GM13976 (cell line): ENCODE measurements at places on chromosomes 16 and 17.

DNA sequence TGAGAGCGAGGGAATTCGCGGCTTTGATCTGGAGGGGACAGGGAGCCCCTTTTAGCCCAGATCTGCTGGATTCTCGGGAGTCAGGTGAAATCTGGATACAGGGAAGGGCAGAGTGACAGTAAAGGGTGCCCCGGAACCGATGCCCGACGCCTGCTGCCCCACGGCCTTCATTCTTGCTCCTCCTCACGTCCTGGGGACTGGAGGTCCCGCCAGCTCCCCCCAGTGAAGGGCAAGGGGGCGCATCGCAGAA lies 596 bp downstream of the OR1F1 start:
- no peak for DNase-seq

GRCh38 chr16:50841081-50841886 lies 99.4 kb downstream of the CYLD start:
- DNase-seq, result peak; percentile 56

- DNase-seq, result no peak
Measured at GRCh38 chr17:74840989-74841666, 18.6 kb downstream of the GRIN2C start.

GRCh38 chr17:11138023-11138422 lies 103.0 kb upstream of the SHISA6 start:
- DNase-seq, result no peak

DNA sequence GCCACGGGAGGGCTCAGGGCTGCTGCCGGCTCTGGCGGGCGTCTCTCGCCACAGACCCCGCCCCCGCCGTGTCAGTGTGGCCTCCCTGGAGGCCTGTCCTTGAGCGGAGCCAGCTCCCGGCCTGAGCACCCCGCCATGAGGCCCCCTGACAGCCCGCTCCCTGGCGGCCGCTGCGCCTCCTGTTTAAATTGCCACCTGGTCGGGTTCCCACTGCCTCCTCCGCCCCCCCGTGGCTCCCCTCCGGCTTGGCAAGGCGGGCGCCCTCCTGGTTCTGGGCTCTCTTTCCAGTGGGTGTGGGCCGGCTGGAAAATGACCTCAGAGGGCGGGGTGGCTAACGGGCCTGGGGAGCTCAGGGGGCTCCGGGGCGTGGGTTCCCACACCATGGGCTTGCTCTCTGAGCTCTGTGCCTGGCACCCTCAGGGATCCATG lies 42.1 kb upstream of the SSTR5 start:
- no peak for DNase-seq

DNA sequence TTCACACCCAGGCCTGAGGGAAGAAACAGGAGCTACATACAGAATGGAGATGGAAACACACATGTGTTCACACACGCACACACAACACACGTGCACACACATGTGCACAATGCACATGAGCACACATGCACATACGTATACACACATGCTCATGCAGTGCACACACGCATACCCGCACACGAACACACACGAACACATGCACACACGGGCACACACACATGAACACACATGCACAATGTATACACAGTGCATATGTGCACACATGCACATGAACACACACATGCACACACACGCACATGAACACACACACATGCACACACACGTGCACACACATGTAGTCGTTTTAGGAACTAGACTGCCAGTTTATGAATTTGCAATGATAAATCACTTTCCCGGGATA lies 49.3 kb upstream of the CDR2 start:
- DNase-seq, result no peak

- DNase-seq, result no peak
Measured at GRCh38 chr16:87602001-87602775, at the start of gene JPH3. TSS of gene JPH3 (plus strand) at chr16:87602508. CDS start at chr16:87603147, 639 bp downstream.

DNA sequence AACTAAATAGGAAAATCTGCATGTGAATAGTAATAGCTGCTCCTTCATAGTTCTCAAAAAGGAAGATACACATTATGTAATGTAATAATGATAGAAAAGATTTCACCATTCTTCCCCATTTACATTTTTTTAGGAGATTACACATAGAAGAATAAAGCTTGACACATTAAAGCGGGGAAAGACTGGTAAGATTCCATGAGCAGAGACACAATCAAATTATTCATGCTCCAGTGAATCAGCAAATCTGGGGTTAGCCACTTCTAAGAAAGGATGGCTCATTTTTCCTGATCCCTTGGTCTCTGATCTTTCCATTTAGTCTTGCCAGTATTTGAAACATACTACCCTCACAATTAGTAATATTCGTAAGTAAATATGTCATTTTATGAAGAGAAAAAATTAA lies 81.9 kb downstream of the CA4 start:
- DNase-seq, result no peak

- no peak for DNase-seq
Measured at GRCh38 chr16:13153696-13154095, 252.3 kb downstream of the SHISA9 start.

DNA sequence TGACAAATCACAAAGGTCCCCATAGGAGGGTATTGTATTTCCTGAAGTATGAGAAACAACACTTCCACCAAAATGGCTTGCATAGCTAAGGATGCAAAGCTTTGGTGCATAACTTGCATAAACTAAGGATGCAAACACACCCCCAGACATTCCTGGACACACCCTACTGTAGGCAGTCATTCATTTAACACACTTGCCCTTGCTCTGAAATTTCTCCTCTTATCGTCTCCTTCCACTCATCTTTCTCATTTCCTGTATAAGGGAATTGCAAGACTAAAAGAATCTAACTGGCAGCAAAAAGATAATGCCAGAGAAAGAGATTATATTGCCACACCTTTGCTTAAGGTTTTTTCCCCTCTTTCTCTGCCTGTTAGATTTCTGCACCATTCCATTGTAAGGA lies 28.3 kb downstream of the CHD9 start:
- DNase-seq, result no peak

GRCh38 chr16:14672403-14672971 lies 21.6 kb downstream of the PLA2G10 start:
- peak; percentile 73 for DNase-seq

- DNase-seq, result no peak
Measured at GRCh38 chr16:81460075-81460474, 15.5 kb downstream of the CMIP start.

DNA sequence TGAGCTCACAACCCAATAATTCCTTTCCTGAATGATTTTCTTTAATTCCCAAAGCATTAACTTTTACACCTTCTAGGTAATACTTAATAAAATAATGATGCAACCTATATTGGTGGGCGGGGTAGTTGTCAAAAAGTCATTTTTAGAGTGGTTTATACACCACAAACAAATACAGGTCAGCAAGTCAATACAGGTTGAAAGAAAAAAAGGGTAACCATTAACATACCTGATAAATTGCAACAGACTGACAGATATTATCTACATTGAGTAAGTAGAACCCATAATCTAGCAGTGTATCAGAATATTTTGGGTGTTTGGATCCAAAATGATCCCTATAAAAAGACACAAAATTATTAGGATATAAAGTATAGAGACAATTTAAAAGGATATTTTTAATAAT lies 39.3 kb downstream of the CHCT1 start:
- no peak for DNase-seq

- no peak for DNase-seq
Measured at GRCh38 chr16:13333336-13333735, 431.9 kb downstream of the SHISA9 start.

DNA sequence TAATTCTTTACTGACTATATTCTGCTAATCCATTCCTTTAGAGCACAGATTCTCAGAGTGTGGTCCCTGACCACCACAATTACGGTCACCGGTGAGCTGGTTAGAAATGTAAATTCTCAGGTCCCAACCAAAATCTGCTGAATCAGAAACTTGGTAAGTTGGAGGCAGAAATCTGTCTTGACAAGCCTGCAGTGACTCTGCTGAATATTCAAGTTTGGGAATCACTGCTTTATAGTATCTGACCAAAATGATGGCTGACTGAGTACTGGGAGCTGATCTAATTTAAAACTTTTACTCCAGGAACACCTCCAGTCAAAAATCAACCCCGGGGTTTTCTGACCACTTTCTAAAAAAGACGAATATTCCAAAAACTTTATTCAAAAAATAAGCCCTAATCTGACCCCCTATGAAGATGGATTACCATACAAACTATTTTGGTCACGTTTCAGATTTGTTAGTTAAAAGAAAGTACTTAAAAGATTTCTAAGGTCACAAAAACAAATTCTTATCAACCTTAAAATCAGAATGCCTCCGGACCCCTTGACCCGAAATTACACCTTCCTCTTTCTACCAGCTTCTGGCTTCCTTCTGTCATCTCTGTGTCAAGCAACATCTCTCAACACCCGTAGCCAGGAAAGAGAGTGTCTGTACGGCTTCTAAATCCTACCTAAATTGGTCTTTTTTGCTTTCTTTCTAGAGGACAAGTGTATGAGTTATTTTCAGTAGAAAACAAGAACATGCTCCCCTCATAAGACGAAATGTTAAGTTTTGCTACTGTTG lies 38.6 kb downstream of the CREBBP start:
- no peak for DNase-seq

GRCh38 chr17:9968881-9969280 lies 63.8 kb upstream of the RCVRN start:
- DNase-seq, result no peak

DNA sequence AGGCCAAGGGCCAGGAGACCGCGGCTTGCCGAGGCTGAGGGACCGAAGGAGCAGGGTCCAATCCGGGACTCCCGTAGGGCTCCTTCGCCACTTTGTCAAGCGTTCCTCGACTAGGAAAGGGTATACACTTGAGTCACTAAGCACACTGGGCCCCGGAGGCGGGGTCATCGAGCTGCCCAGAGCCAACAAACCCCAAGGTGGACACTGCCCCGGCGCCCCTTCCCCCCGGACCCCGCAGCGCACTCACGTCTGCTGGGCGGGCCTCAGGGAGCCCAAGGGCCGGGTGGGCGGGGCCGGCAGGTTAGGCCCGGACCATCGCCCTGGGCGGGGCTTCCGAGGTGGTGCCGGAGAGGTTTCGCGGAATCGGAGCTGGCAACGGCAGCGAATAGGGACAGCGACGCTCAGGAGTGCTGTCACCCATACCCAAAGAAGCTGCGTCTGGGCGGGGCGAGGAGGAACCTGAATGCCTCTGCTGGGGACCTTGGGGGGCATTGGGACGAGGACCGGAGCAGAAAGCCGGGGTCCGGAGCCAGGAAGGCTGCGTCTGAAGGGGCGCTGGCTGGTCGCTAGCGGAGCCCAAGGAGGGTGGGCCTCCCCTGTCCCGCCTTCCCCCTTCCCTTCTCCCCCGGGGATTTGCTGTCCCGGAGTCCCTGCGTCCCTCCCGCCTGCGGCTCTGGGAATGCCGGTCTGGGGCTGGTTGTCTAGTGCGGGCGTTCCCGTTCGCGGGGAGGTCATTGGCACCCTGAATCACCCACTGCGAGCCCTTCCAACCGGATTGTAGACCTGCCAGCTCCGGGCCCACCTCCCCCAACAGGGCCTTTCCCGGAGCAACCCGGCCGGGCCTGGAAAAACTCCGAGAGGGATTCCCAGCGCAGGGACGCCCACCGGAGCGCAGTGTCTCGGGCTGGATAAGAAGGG lies 118.2 kb upstream of the SMURF2 start:
- DNase-seq, result peak; percentile 74

GRCh38 chr17:65147955-65148354 lies 10.8 kb downstream of the RGS9 start:
- no peak for DNase-seq

GRCh38 chr17:13920413-13920812 lies 148.9 kb upstream of the COX10 start:
- no peak for DNase-seq

- DNase-seq, result no peak
Measured at GRCh38 chr17:43967251-43967875, 13.6 kb upstream of the PYY start.

DNA sequence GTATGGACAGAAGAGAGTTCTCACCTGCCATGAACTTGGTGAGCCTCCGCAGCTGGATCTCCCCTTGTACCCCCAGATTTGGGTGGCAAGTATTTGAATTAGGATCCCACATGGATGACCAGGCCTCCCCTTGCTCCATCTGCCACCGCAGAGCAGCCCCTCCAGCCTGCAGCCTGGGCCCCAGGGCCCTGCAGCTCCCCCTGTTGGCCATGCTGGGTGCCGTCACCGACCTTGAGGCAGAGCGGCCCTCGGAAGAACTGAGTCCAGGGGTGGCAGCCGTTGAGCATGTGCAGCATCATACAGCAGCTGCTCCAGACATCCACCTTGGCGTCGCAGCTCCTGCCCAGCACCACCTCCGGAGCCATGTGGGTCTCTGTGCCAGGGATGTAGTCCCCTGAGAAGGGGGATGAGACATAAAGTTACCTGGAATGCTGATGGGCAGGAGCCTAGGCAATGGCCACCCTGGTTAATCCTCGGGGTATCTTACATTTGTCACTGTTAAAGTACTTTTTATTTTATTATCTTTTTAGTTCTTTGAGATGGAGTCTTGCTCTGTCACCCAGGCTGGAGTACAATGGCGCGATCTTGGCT lies 9.0 kb upstream of the SPATA32 start:
- no peak for DNase-seq
